H1 (cell line): ENCODE measurements at places on chromosomes 1 and 21.

DNA sequence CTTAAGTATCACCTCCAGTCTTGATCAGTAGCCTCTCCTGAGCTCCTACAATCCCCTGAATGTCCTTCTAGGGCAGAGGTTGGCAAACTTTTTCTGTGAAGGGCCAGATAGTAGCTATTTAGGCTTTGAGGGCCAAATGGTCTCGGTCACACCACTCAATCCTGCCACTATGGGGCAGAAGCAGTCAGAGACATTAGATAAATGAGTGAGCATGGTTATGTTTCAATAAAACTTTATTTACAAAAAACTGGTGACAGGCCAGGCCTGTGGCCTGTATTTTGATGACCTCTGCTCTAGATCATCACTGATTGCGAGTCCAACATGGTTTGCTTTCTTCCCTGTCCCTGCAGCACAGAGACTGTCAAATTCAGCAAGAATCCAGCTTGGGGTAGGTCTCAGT lies 36.3 kb downstream of the LRP8 start:
- no peak for DNase-seq

- DNase-seq = no peak
Observed at GRCh38 chr1:236869911-236870310, 74.8 kb downstream of the MTR start.

DNA sequence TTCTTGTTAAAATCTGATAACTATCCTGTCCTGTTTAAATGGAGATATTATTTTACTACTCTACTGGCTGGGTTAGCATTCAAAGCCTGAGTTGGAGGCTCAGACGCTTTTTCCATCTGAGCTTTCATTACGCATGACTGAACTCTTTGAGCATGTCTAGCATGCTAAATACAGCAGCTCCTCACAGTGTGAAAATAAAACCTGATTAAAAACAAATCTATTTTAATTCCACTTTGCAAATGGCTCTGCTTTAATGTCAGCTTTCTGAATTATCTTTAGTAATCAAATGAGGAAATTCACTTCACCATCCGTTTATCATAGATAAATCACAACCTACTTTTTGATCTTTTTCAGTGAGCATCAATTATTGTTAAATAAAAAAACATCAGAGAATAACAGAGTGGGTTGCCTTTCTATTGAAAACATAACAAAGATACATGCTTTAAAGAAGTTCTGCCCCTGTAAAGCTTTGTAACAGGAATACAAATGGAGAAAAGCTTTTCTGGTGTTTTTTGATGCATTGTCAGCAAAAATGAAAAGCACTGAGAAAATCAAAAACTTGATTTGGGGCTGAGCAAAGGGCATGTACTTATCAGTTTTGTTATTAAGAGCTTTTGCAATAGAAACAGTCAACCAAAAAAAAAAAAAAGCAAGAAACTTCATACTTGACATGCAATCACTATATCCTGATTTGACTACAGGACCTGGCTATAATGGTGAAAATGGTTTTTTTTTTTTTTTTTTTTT lies 3.5 kb upstream of the SPEN start:
- no peak for DNase-seq

DNA sequence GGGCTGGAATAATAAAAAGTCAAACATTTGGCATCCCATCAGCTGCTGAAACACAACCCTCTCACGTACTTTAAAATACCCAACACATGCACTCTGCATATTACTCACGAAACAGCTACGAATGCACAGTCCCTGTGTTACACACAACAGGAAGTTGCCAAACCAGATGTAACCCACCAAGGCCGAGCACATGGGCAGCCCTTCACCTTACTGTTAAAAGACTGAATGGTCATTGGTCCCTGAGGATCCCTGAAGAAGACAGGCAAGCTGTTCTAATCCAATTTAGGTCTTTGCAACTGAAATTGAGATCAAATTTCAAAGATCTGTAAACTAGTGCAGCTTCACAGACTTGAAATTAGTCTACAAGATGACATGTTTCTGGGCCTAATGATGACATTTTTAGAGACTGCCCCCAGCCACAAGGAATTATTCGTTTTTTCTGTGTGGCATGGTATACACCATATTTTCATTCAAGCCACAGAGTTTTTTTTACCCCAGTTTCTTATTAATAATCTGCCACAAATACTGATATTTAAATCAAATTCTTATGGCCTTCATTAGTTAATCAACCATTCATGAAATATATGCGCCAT lies 25.6 kb upstream of the IER5 start:
- DNase-seq = no peak

DNA sequence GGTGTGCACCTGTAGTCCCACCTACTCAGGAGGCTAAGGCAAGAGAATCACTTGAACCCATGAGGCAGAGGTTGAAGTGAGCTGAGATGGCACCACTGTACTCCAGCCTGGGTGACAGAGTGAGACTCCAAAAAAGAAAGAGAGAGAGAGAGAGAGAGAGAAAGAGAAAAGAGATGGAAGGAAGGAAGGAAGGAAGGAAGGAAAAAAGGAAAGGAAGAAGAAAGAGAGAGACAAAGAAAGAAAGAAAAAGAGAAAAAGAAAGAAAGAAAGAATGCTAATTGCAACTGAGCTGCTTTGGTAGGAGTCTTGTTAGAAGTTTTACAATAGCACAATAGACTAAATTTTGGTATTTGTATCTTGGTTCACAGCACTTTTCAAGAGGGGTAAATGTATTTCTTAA lies 25.7 kb downstream of the TESK2 start:
- no peak for DNase-seq

- no peak for DNase-seq
Observed at GRCh38 chr1:223326776-223327175, 37.2 kb downstream of the SUSD4 start.

DNA sequence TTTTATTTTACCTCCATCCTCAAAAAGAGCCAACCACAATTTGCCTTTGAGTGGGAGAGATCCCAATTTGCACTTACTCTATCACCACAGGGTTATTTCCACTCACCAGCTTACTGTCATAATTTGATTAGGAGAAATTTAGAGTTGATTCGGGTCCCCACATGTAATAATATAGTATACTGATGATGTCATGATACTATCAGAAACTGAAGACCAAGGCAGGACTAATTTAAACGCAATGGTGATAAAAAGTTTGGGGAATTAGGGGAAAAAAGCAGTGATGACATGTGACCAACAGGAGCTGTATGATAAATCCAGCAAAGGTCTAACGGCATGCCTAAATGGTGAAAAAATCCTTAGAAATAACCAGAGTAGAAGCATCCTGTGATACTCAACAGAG lies 54.4 kb downstream of the TRIM33 start:
- DNase-seq = no peak

GRCh38 chr1:243646841-243647240 lies 203.2 kb downstream of the AKT3 start:
- DNase-seq = no peak

DNA sequence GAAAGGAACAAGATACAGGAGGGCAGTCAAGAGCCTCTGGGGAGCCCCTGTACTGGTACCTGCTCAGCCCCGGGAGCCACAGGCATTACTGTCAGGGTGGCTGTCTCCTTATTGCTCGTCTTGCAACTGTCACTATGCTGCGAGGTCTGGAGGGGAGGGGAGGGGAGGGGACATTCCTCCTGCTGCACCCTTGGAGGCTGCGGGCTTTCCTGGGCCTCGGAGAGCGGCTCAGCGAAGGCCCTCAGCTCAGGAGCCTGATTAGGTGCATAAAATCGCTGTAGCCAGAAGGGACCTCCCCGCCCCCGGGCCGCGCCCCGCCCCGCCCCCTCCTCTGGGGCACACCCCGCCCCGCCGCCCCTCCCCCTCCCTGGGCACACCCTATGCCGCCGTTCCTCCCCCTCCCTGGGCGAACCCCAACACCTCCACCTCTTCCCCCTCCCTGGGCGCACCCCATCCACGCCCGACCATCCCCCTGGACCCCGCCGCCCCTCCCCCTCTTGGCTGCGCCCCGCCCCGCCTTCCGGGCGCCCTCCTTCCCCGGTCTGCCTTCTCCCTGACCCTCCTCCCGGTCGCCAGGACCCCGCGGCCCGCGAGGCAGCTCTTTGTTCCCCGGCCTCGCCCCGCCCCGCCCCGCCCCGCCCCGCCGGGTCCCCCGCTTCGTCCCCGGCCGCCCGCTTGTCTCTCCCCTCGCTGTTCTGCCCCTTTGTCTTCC lies 35.5 kb downstream of the CACHD1 start:
- peak; percentile 81 for DNase-seq

DNA sequence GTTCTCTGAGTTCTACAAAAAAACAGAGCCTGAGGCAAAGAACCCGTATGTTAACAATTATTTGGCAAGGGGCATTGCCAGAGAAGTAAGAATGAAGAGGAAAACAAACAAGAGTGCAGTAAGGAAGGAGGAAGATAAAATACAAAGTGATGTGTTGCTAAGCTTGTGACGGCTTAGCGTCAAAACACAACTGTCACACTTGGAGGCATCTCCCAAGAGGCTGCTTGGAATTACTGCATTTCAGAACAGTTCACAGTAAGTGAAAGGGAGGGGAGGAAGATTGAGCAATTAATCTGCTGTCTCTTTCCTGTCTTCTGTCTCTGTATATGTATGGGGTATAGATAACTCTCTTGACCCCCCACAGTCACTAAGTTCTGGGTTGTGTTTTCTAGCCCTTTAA lies 1017.0 kb upstream of the TMPRSS15 start:
- no peak for DNase-seq

GRCh38 chr1:112866151-112866550 lies 89.8 kb downstream of the SLC16A1 start:
- no peak for DNase-seq

GRCh38 chr1:212007886-212008285 lies 27.5 kb downstream of the INTS7 start:
- no peak for DNase-seq

DNA sequence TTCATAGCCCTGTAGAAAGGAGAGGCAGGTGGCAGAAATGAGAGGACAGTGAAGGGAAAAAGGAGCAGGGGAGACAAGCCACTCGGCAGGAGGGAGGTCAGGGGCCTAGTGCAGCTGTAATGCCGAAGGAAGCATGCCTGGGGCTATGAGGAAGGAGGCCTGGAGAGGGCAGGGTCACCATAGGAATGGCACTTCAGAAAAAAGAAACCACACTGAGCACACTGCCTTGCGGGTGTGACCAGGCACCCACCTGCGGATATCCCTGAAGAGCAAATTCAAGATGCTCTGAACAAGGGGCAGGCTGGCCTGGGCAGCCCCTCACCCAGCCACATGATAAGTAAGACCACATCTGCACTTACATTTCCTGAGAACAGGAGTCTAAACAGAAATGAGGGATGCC lies 104.7 kb downstream of the JAK1 start:
- peak; percentile 39 for DNase-seq
